ENCODE measurements at places on chromosomes 5 and 9.

DNA sequence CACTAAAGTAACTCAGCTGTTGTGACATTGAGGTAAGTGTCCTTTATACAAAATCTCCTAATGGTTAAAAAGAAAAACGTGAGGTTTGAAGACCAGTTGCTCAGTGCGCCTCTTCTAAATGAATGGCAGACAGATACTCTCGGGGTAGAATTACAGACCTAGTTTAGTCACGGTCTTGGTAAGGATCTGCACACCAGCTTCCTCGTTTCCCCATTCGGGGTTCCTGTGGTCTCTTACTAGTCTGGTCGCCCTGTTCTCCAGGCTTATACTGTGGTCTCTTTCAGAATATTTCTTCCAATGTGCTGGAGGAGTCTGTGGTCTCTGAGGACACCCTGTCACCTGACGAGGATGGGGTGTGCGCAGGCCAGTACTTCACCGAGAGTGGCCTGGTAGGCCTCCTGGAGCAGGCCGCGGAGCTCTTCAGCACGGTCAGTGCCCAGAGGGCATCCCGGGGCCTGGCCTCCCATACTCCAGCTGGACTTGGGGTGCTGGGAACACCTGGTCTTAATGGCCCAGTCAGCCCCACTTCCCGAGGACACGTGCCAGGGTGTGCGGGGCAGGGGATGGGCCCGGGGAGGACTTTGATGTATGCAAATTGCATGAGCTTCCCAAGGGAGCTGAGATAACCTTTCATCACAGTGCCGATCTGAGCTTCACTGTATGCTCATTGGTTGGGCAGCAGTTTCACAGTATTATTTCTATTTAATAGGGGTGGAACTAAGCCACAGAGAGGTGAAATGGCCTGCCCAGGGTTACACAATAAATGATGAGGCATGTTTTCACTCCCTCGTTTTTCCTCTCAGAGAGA is 224.5 kb downstream of the DOCK8 start:
- DNase-seq: no peak

DNA sequence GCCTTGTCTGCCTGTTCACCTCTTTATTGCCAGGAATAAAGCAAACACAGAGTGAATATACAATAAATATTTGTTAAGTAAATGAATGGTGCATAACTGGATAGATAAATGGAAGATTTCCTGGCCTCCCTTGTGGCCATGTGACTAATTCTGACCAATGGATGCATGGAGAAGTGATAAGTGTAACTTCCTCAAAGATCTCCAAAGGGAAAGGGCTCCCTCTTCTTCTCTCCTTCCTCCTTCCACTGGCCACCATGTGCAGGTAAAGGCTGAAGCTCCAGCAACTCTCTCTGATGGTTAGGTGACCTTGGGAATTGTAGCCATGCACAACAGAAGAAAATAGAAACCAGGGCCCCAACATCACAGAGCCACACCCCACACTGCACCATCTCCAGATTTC is 174.4 kb downstream of the EBF1 start:
- DNase-seq: no peak

DNA sequence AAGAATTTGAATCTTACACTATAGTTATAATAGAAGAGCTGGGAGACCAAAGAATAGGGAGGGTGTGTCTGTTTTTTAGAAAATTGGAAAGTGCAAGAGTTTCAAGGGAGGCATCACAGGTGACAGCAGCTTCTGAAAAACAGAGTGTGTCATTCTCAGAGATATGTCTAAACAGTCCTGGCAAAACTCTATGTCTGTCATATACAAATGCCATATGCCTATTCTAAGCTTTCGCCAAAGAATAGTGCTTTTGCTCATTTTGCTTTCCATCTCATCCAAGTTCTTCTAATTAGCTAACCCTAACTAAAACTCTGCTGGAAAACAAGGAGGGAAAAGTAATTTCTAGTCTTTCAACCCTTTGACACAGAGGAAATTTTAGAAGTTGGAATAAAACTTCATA is 388.0 kb upstream of the TYRP1 start:
- no peak for DNase-seq

DNA sequence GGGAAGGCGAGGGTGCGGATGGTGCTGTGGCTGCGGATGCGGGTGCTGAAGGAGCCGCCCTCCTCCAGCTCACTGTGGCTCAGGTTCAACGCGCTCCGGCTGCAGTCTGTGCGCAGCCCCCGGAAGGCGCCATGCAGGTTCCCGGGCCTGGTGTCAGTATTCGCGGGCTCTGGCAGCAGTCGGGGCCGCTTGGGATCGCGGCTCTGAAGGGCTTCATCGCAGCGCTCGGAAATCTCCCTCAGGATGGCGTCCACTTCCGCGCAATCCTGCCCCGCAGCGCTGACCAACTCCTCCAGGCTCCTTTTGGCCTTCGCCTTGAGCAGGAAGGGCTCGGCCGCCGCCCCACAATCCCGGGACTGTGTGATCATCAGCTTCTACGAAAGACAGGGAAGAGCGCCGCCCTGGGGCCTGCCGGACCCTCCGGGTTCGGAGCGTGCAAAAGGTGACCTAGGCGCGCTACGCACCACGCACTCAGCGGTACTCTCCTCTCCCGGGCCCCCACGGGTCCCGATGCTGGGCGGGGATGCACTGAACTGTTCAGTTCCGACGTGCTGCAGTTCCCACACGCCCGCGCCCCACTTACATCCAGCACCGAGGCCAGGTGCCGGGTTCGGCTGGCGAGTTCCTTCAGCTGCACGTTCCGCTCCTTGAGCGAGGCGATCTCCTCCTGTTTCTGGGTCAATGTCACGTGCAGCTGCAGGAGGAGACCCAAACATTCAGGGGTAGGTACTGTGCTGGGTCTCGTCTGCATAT is 6.5 kb downstream of the MCIDAS start:
- DNase-seq: no peak

DNA sequence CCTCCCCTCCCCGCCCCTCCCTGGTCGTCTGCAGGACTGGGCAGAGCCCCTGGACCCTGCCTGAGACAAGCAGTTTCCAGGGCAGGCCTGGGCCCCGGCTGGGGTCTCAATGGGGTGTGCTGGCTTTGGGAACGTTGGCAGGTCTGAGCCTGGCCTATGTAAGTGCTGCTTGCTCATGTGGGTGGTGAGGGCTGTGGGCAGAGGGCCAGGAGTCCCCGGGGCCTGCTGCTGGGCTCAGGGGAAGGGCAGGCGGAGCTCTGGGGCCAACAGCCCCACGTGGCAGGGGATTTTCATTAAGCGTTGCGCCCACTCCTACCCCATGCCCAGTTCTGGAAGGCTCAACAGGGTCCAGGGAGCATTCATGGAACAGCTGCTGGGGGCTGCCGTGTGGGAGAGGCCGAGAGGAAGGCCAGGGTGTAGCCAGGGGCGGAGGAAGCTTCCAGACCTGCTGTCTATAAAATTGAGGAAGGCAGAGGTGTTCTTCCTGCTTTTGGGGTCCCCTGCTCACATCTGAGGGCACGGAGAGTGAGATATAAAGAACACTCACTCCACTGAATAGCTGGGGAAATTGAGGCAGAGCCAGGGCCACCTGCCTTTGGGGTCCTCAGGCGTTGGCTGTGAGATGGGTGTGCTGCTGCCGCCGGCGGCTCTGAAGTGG is 32.5 kb downstream of the RXRA start:
- DNase-seq: no peak

- no peak for DNase-seq
Observed at GRCh38 chr9:134033516-134034214, 8.4 kb downstream of the BRD3OS start.

- DNase-seq: no peak
Observed at GRCh38 chr5:20229303-20230005, 241.5 kb upstream of the CDH18 start.

- DNase-seq: no peak
Observed at GRCh38 chr9:75133396-75133795, 45.1 kb downstream of the OSTF1 start.

DNA sequence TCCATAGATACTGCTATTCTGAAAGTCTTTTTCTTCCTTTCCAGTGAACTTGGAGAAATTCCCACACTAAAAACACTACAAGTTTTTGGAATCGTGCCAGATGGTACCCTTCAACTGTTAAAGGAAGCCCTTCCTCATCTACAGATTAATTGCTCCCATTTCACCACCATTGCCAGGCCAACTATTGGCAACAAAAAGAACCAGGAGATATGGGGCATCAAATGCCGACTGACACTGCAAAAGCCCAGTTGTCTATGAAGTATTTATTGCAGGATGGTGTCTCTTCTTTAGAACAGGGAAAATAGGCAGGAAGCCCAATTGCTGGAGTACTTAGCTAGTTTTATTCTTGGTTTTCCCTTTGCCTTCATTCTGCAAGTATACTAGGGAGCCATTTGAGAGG is 29.9 kb downstream of the SKP2 start:
- no peak for DNase-seq
